NCI-H1417 (cell line): ENCODE measurements at places on chromosomes 2 and 18.
A peak's percentile ranks its signal among the peaks of the same experiment; 100 is the strongest.

DNA sequence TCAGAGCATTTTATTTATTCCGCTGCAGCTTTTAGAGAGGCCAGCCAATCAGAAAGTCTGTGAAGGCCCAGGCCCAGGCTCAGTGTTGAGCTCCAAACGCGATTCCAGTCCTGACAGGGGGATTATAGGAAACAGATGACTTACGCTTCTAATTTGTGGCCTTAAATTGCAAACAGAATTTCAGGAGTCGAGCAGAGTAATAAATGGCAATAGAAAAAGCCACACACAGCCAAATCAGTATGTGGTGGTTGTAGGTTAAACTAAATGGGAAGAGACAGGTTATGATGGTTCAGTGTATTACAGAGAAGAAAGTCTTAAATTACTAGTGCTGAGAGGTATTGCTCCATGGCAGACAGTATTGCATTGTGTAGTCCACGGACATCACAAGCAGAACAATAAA lies 131.0 kb upstream of the ZEB2 start:
- no peak for DNase-seq

GRCh38 chr2:224944707-224945547 lies 97.3 kb downstream of the DOCK10 start:
- no peak for DNase-seq

GRCh38 chr2:136766073-136766404 lies 694 bp downstream of the THSD7B start:
- no peak for DNase-seq

GRCh38 chr2:191642541-191642940 lies 35.4 kb upstream of the NABP1 start:
- DNase-seq, result no peak

GRCh38 chr18:74333091-74333490 lies 17.5 kb downstream of the C18orf63 start:
- DNase-seq, result no peak

DNA sequence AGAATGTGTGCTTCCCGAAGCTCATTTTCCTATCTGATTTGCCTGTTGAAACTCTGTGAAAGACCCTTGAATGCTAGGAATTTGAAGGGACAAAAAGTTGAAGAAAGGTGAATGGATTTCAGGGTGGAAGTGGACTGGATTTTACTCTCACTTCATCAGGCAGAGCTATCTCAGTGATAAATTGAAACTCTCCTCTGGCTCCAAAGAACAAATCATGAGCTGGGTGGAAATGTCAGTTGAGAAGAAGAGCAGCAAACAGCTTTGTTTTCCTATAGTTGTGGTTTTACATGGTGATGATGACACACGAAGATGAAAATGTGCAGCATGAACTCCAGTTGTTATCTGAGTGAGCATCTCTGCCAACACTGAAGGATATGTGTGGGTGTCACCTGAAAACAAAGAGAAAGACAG lies 34.4 kb downstream of the CD28 start:
- no peak for DNase-seq

DNA sequence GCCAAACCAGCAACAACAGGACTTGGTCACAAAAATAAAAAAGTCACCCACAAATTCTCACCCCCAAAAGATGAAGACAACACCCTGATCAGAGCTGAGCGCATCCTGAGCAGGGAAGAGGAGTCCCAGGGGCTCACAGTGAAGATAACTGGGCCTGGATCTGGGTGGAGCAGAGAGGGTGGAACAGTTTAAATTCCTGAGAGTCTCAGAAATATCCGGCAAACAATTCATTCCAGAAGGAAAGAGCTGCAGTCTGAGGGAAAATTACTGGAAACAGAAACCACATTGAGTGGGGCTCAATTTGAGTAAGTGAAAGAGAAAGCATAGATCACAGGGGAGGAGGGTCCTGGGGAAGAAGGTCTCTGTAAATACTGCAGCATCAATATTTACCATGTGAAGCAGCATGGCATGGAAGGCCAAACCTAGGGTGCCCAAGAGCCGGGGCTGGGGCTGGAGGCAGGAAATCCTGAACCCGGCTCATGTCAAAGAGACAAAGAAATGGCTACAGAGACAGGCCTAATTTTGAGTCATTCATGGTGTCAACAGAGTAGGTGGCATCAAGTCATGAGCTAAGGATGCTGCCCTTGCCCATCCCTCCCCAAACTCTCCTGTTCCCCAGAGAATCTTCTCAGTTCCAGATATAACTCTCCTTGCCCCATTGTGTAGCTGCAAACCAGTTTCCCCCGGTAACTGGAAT lies 61.4 kb upstream of the ZBTB7C start:
- DNase-seq, result no peak

- no peak for DNase-seq
Measured at GRCh38 chr2:143300536-143300935, 171.3 kb downstream of the ARHGAP15 start.

DNA sequence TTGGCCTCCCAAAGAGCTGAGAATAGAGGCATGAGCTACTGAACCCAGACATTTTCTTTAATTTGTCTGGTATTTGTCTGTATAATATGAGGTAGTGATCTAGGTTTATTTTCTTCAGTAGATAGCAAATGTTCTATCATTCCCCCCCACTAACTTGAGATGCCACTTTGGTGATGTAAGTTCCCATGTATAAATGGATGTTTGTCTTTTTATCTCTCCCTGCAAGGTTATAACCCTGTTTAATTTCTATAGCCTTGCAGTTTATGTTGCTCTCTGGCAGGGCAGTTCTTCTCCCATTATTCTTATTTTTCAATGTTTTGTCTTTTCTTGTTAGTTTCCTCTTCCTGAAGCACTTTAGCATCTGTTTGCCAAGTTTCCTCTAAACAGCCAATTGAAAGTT lies 39.1 kb upstream of the MAP4K4 start:
- DNase-seq, result no peak

DNA sequence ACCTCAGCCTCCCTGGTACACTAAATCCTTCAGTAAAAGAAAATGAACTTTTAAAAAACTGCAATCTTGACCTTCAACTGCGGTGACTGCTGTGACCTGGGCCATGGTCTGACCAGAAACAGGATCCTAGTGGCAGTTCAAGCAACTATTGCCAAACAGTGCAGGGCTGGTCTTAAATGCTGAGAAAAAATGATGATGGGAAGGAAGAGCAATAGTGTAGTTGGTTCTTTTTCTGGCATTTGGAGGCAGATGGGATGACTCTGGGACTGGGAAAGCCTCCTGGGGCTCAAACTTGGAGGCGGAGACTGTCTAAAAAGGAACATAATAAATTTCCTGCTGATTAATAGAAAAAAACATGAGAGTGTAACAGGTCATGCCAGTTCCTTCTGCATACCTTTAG lies 45.4 kb downstream of the CHN1 start:
- DNase-seq, result no peak

GRCh38 chr2:108621087-108621559 lies 86.9 kb downstream of the LIMS1 start:
- DNase-seq, result peak; percentile 79

DNA sequence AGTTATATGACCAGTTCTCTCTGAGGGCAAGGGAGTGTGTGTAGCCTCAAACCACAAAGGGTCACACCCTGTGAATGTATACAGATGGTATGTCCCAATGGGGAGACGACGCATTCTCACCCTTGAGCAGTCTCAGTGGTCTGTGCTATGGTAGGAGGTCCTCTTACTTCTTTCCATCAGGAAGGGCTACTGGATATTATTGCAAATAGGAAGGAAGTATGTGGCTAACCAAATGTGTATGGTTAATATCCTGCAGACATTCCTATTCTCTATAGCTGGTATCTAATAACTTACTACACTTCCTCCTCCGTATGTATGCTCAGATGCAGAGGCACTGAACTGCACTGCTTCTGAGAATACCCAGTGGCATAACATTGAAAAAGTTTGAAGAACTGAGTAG lies 306.7 kb upstream of the CCDC68 start:
- no peak for DNase-seq

- DNase-seq, result no peak
Measured at GRCh38 chr18:2960983-2961696, 51.8 kb downstream of the LPIN2 start.

DNA sequence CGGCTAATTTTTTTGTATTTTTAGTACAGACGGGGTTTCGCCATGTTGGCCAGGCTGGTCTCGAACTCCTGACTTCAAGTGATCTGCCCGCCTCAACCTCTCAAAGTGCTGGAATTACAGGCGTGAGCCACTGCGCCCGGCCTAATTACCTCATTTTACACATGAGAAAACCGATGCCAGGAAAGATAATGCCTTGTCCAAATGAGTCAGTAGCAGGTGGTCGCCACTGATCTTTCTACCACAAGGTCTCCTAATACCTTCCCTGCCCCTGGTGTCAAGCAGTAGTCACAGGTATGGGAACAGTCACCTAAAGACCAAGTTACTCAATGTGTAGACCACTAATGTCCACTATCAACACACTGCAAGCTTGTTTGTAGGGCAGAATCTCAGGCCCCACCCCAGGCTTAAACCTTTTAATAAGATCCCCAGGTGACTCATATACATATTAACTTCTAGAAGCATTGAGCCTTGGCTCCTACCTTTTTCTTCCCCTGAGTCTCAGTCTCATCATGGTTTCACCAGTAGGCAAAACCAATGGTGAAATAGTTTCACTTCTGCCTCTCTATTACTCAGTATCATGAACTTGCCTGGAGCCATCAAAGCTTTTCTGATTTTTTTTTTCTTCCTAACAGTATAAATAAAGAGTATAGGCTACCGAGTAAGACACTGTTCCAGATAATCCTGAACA lies 6.9 kb upstream of the EPB41L5 start:
- no peak for DNase-seq

DNA sequence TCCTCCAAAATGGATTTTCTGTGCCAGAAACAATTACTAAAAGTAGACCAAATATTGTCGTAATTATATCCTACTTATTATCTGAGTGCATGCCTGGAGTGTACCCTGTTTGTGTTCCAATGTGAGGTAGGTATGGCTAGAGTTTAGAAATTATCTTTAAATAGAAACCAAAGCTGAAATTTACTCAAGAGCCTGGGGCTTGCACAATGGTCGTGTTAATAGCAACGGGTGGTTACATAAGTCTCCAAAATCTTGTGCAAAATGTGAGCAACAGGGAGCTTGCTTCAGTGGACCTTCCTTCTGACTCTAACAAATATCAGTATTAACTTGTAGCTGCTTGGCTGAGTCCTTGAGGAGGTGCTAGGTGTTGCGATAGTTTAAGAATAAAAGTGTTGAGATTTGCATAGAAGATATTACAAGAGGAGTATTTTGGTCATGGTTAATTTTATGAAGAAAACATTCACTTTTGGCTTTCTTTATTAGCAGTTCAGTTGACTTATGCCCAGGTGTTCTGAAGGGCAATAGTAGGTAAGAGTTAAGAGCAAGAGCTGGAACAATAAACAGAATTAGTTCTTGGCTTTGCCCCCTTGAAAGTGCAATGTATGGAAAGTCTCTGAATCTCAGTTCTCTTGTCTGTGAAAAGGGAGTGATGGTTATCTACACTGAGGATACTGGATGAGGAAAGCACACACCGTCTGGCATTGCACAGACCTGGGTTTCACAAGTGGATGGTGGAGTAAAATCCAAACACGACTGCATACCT lies 4.6 kb downstream of the CXCR4 start:
- no peak for DNase-seq

DNA sequence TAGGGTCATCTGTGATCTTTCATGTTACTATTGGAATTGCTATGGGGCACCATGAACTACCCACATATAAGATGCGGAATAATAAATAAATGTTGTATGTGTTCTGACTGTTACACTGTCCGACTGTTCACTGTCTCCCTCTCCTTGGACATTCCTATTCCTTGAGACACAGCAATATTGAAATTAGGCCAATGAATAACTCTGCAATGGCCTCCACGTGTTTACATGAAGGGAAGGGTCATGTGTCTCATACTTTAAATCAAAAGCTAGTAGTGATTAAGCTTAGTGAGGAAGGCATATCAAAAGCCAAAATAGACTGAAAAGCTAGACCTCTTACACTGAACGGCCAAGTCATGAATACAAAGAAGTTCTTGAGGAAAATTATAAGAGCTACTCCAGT lies 751.3 kb downstream of the SOCS6 start:
- DNase-seq, result no peak

GRCh38 chr2:219133976-219134375 lies 26.6 kb downstream of the NHEJ1 start:
- DNase-seq, result no peak

- DNase-seq, result no peak
Measured at GRCh38 chr2:124560592-124561112, 535.6 kb downstream of the CNTNAP5 start.

GRCh38 chr2:99430614-99431291 lies 59.1 kb downstream of the REV1 start:
- no peak for DNase-seq

GRCh38 chr2:60954139-60954538 lies 63.4 kb upstream of the PEX13 start:
- no peak for DNase-seq

DNA sequence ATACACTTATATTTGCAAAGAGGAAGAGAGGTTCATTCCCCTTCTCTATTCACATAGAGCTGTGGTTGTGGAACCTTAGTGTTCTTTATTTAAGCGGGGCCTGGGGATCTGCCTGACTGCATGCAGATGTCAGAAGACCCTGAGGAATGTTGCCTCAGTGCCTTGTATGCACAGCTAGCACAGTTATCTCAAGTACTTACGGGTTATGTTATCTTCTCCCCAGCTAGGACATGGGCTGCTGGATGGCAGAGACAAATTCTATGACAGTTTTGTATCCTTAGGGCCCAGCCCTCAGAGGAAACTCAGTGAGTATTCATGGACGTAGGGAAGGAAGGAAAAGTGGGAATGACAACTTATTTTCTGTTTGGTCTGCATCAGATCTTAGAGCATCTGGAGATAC lies 37.7 kb upstream of the RTN4 start:
- no peak for DNase-seq

DNA sequence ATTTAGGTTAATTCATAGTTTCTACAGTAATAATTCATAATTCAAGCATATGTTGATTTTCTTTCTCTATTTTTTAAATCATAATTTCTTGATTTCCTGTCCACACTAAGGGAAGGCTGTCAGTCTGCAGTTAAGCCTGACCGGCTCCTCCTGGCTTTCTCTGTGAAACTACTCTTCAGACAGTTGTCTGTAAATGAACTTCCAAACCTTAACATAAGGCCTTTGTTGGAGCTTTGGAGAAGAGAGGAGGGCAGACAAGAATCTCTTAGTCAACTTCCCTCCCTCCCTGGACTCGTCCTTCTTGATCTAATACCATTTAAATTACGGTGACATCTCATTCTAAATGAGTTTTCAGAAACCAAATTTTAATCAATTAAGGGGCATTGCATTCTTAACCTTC lies 404.1 kb upstream of the ST6GAL2 start:
- no peak for DNase-seq

DNA sequence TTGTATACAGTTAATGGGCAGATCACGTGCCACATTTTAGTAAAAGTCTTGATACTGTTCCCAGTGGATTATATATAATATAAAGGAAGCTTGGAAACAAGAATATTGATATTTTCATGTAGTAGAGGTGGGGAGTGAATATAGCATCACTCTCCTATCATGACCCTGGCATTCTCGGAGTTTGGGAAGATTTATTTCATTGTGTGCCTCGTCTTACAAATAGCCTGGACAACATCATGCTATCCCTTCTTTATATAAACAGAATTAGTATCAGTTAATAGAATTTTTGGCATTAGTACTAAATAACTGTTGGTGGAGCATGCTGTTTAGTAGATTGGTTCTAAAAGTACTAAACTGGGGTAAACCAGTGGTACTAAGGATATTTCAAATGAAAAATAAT lies 212.0 kb upstream of the BOD1L2 start:
- DNase-seq, result no peak

- peak; percentile 18 for DNase-seq
Measured at GRCh38 chr2:24617424-24617823, 126.4 kb downstream of the NCOA1 start.

- no peak for DNase-seq
Measured at GRCh38 chr2:120525056-120526046, 179.4 kb downstream of the INHBB start.
